ENCODE measurements at places on chromosomes 7 and 10.

DNA sequence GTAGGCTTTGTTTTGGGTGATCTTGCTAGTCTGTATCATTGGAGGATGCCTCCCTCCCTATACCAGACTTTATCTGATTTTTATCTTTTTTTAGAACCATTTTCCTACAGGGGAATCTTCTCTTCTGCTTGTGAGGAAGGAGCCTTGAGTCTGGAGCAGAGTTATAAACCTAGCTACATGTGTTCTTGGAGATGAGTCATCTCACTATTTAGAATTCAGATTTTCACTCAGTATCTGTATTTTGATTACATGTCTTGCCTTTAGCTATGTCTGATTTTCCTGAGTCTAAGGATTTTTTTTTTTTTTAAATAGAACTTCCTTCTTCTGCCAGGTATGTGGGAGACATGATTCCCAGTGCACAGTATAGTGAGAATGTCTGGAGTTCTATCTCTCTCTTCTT lies 211.6 kb upstream of the MBL2 start:
- DNase-seq, result no peak

DNA sequence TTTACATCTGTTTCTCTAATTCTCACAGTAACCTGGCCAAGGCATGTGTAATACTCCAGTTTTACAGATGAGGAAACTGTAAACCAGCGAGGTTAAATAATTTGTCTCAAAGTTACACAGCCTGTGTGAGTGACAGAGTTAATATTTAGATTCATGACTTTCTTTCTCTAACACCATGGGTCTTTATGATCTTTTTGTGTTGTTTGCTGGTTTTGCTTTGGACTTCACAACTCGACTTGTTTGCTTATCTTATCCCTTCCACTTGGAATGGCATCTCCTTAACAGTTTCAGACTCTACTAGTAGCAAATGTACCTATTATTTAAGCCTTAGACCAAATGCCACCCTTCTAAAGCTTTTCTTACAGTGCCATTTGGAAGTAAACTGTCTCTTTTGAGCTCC lies 34.4 kb downstream of the MXI1 start:
- no peak for DNase-seq

- no peak for DNase-seq
Measured at GRCh38 chr10:95264227-95265051, 26.4 kb downstream of the PDLIM1 start.

- no peak for DNase-seq
Measured at GRCh38 chr10:110813743-110814472, 57.8 kb upstream of the PDCD4 start.

DNA sequence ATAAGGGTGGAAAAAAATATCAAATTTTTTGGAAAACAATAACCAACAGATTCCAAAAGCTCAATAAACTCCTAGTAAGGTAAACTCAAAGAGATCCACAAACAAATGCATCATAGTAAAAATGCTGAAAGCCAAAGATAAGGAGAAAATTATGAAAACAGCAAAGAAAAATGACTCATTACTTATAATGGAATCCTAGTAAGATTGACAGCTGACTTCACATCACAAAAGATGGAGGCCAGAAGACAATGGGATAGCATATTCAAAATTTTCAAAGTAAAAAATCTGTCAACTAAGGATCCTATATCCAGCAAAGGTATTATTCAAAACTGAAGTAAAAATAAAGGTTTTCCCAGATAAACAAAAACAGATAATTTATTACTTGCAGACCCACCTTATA lies 183.4 kb upstream of the VIPR2 start:
- DNase-seq, result no peak

DNA sequence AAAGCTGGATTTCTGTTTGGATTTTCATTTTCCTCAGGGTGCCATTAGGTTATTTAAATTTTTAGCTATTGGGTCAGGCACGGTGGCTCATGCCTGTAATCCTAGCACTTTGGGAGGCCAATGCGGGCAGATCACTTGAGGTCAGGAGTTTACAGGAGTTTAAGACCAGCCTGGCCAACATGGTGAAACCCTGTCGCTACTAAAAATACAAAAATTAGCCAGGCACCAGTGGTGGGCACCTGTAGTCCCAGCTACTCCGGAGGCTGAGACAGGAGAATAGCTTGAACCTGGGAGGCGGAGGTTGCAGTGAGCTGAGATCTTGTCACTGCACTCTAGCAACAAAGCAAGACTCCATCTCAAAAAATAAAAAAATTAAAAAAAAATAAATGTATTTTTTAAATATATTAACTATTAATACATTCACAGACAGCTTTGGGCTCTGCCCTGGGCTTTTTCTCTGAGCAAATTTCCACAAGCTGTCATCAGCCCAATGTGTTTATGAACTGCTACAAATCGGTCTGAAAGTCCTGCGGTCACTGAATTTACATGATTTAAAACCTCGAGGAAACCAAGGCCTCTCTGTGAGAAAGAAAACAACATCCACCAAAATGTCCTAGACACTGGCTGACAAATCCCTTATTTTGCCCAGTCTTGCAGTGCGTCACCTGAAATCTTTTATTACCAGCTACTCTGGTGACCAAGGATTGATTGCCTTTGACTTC lies 19.2 kb upstream of the PLEKHS1 start:
- no peak for DNase-seq

DNA sequence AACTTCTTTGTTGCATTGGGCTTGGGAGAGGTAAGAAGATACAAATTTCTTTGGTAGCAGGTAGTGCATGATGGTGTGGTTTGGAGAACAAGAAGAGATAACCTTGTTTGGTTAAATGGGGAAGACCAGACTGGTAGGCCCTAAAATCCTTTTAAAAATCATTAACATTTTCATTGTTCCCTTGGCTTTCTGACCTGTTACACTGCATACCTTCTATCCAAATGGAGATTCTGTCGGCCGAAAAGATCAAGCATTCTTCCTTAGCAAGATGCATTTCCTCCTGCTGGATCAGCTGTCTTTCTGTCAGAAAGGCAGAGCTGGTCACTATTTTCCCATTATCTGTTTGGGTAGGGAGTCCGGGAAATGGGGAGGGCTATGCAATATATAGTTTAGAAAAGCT lies 33.7 kb downstream of the AGK start:
- DNase-seq, result no peak

DNA sequence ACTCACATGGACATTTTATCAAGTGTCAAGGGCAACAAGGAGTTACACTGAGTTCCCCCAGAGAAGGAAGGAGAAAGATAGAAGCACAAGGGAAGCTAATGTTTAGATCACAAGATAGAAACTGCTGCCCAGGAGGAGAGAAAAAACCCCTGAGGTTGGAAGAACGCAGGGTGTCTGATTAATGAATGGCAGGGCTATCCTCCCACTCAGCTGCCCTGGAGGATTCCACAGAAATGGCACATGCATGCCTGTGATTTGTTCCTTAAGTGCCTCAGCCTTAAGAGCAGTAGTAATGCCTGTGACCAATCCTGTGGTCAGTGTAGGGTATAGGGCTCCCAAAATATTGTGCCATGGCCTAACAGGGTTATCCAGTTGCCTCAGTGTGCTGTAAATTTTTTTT lies 20.2 kb downstream of the DNAJB9 start:
- DNase-seq, result no peak

GRCh38 chr7:75691793-75692543 lies 46.8 kb downstream of the HIP1 start:
- DNase-seq, result no peak

GRCh38 chr7:95883217-95883616 lies 110.9 kb downstream of the DYNC1I1 start:
- DNase-seq, result no peak

- no peak for DNase-seq
Measured at GRCh38 chr7:40804477-40805215, 669.8 kb downstream of the SUGCT start.

GRCh38 chr10:17847585-17848296 lies 38.6 kb downstream of the MRC1 start:
- DNase-seq, result no peak

DNA sequence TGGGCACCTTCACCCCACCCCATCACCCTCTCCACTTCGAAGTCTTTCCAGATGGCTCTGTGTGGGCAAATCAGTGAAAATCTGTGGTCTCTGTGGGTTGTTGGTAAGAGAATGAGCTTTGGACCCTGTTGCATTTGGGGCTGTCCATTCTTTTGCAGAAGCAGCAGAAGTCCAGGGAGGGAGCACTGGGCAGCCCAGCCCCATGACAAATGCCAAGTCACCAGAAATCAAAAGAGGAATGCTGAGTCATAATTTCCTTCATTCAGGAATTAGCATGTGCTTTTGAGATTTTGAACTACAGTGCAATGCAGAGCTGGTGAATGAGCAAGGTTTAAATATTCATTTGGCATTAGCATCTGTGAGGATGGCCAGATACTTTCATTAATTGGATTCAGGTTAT lies 556.2 kb downstream of the LRMDA start:
- no peak for DNase-seq

- no peak for DNase-seq
Measured at GRCh38 chr7:113159746-113160339, 41.5 kb upstream of the SMIM30 start.

GRCh38 chr10:124064676-124065075 lies 28.7 kb downstream of the CHST15 start:
- DNase-seq, result no peak

GRCh38 chr10:486666-487322 lies 202.7 kb downstream of the DIP2C start:
- no peak for DNase-seq

GRCh38 chr7:150919160-150919559 lies 59.0 kb downstream of the KCNH2 start:
- DNase-seq, result no peak

DNA sequence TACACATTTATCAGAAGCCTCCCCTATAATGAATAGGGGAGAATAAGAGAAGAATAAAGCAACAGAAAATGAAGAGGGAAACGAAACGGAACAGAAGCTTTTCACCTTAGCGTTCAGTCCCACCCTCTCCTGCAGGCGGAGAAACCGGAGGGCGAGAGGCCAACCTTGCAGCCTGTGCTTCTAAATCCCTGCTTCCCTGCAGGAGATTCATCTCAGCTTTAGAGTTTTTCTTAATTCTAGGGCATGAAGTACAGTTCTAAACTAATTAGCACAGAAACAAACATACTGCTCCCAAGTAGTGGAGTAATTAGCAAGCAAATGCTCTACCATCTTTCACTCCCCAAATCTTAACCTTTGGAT lies 107.2 kb downstream of the CUBN start:
- DNase-seq, result no peak

DNA sequence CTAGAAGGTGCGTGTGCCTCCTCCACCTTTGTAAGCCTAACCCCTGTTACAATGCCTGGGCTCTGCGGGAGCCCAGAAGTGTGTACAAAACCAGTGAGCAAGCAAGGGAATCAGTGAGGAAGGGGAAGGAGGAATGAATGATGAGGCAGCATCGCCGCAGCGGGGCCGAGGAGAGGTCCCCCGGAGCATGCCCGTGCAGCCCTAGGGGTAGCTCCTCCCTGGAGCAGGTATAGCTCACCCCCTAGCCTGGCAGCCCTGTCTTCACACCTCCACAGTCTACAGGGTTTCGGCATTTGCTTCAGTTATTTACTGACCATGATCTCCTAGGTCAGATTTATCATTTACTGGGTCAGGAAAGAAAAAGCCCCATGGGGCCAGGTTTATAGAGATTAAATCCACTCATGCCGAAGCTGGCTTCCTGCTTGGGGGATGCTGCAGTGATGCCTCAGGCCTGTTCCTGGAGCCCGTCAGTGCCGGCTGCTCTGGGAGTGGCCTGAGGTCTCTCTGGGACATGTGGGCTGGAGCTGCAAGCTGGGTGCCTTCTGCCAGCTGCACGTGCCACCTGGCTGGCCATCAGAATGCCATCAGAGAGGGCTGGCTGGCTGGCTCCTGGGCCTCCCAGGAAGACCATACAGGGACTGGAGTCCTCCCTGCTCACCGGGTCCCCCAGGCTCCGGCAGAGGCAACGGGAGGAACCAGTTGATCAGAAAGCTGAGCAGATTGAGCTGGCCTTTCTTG lies 138.9 kb downstream of the GRK5 start:
- no peak for DNase-seq

DNA sequence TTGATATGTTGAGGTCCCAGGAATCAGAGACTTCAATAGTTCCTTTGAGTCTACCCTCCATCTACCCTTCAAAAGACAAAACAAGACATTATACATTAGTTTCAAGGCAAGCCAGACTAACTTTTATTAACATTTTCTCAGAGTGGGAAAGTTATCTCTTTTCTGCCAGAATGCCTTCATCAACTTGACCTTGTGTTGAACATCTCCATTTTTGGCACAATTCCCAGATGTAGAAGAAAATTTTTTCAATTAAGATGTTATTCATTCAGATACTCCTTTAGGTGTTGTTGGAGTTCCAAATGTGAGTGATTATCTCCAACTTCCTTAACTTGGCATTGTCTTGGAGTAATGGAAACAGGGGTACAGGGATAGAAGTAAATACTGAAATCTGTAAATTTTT lies 59.1 kb downstream of the NRF1 start:
- no peak for DNase-seq

DNA sequence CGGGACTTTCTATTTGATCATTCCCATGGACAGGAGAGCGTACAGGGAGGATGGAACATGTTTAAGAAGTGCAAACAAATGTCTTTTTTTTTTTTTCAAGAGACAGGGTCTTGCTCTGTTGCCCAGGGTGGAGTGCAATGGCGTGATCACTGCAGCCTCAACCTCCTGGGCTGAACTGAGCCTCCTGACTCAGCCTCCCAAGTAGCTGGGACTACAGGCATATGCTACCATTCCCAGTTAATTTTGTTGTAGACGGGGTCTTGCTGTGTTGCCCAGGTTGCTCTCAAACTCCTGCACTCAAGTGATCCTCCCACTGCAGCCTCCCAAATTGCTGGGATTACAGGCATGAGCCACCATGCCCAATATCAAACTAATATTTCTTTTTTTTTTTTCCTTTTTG lies 40.5 kb downstream of the SPDYE5 start:
- no peak for DNase-seq

GRCh38 chr10:109765838-109766237 lies 157.5 kb downstream of the XPNPEP1 start:
- DNase-seq, result no peak

GRCh38 chr7:72539702-72540101 lies 127.6 kb upstream of the CALN1 start:
- no peak for DNase-seq

DNA sequence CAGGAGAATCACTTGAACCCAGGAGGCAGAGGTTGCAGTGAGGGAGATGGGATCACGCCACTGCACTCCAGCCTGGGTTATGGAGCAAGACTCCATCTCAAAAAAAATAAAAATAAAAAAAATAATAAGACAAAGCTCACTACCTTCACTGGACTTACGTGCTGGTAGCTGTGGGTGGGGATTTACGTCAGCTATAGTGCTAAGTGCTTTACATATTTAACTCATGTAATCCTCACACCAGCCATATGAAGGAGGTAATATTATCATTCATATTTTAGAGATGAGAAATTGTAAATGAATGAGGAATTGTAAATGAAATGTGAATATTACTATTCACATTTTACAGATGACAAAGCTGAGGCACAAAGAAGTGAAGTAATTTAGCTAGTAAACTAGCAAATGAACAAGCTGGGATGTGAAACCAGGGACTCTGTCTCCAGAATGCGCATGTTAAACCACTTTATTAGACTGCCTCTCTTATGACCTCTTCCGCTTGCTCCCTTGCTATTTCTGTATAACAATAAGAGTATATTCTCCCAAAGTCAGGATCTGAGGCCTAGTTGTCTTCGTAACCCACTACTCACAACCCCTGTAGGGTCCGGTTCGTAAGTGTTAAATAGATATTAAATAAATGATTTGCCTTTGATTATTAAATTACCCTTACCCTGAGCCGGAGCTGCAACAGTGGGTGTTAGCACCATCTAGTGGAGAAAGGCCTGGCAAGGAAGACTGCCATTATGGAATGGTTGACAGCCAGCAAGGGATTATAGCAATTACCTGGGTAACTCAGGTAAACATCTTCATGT lies 70.2 kb downstream of the HTR7 start:
- DNase-seq, result no peak

Data from stimulated activated CD4-positive, alpha-beta T cell treated with anti-CD3 and anti-CD28 coated beads, TNF-alpha, amount 100 ng/mL, for 24 hours (primary cell).